ENCODE measurements at places on chromosomes 3 and 15.

- DNase-seq, result no peak
Observed at GRCh38 chr3:143234526-143234925, 115.0 kb downstream of the CHST2 start.

- no peak for DNase-seq
Observed at GRCh38 chr3:117036259-117036799, 326.8 kb downstream of the TUSC7 start.

GRCh38 chr3:99972380-99973104 is 141.8 kb downstream of the FILIP1L start:
- peak; percentile 52 for DNase-seq

- no peak for DNase-seq
Observed at GRCh38 chr3:9732740-9733115, 1.2 kb downstream of the BRPF1 start.

DNA sequence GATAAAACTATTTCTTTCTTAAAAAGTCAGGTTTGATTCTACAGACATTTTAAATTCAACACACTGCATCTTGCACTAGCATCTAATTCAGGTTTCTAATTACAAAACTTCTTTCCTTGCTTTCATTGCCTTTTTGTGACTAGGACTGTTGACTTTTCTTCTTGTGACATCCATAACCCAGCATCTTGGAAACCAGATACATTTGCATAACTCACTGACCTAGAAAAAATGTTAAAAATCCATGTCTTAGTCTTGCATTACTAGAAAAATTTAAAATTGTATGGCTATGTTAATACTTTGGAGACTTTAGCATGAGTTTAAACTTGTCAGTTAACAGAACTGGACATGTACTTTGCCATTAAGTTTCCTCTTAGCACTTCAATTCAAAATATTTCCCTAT is 72.7 kb downstream of the DTWD1 start:
- no peak for DNase-seq

DNA sequence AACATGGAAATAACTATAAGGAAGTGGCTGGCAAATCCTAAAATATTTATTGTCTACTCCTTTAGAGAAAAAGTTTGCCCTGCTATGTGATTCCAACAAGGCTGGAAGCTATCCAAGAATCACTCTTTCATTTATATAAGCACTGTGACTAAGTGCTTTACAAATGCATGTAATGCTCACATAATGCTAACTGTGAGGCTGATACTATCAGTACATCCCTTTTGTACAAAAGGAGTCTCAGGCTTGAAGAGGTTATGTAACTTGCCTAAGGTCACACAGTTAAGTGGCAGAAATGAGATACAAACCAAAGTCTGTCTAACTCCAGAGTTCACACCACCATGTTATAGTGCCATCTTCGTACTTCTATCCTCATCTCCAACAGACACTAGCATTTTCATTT is 17.0 kb downstream of the TOPBP1 start:
- no peak for DNase-seq

- no peak for DNase-seq
Observed at GRCh38 chr15:100889385-100890050, 9.9 kb downstream of the ALDH1A3 start.

- no peak for DNase-seq
Observed at GRCh38 chr15:47475336-47475735, 242.0 kb upstream of the SEMA6D start.

DNA sequence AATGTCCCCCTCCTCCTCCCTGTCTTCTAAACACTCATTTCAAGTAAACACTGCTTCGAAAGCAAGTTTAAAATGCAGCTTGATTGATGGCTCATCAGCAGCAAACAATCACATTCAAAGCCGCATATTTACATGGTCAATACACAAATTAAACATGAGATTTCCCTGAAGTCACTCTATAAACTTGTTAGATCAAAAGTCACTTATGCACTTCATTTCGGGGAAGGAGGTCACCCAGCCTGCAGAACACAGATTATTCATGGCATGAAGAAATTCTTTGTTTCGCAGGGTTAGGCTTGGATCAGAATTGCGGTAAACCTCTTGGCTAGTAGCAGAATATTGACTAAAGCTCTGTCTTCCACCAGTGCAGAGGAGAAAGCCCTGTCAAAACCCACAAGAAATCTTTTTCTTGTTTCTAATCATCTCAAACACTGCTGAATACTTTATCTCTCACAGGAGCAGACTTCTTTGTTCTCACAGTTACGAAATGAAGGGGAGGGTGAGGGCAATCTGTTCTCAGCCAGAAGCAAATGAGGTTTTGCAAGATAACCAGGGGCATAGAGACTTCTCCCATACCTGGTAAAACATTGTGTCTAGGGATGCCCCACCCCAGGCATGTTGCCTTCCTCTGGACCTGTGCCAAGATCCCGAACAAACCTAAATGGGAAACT is 133.3 kb upstream of the CHL1 start:
- peak; percentile 60 for DNase-seq

DNA sequence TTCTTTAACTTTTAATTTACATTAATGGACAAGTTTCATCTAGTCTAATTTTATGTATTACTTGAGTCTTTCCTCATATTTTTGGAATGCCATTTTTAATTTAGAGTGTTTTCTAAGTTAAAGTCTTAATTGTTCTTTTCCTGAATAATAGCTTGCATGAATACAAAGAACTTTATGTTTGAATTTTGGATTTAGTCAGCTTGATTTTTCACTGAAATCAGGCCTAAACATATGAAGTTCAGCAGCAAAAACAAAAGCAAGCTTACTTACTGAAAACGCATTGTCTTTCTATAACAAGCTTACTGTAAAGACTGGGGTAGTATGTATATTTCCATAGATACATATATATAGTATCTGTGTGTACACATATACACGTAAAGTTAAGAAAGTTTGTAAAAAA is 126.0 kb downstream of the ZBTB20 start:
- DNase-seq, result no peak

DNA sequence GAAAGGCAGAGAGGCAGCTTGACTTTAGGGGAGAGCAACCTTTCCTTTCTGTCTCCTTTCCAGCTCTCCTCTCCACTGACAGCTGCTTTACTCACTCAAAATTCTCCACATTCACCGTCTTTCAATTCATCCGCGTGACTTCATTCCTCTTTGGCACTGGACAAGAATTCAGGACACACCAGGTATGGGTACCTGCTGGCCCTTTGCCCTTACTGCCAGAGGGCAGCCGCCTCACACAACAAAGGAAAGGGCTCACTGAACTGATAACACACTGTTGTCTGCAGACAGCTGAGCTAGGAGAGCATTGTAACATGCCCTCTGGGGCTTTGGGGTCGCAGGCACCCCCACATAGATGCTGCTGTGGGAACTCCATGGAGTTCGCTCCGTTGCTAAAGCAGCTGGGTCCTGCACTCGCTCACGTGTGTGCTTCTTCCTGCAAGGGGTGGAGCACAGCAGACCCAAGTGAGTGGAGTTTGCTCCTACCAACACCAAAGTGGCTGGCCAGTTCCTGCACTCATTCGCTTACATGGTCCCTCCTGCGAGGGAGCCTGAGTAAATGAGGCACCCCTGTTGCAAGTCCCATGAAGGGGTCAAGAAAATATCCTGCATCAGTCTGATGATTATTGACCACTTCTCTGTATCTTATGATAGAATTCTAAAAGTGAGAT is 79.0 kb upstream of the SGO1 start:
- no peak for DNase-seq

- DNase-seq, result no peak
Observed at GRCh38 chr3:102066470-102066869, 217.2 kb downstream of the NFKBIZ start.

DNA sequence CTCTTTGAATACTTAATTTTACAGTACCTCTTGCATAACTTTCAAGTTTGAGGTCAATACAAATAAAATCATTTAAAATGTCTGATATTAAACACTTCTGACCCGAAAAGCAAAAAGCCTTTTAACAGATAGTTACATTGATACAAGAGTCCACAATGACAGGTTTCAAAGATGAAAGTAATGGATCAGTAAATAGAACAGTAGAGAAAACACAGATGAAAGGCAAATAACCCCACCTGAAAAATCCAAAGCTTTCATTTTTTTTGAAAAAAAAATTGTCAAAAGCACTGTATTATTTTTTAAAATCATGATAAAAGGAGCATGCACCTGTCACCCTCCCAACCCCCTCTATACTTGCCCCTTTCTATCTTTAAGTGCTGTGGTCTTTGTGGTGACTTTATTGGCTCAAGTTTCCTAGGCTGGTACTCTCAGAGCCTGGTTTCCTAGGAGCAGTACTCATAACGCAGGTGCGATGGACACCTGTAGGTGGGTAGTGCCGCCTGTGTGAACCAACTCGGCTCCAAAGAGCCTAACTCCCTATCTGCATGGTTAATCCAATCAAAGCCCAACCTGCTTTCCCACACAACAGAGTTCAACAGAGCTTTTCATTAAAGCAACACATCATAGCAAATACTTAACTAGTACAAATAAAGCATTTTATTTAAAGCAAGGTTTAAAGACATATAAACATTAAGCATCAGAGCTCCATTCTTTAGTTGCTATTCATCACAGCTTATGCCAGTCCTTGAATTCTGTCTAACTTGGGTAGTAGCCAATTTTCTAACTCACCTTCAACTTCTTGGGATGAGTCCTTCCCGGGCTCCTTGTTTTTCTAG is 32.2 kb downstream of the LIPC start:
- peak; percentile 74 for DNase-seq

- DNase-seq, result no peak
Observed at GRCh38 chr3:4995500-4996053, 16.3 kb downstream of the BHLHE40 start.

DNA sequence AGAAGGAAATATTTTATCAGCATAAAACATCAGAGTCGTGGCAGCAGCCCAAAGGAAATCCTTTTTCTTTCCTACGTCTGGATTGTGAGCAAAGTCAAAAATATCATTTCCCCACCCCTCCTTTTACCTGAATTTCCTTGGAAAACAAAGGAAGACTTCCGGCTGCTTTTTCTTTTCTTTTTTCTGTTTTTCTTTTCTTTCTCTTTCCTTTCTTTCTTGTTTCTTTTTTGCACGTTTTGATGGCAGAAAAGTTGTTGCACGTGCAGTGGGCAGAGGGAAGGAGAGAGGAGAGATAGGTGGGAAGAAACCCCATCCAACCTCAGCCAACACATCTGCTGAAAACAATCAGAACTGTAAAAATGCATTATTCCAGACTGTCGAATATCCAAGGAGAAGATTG is 544 bp upstream of the MYO1E start:
- DNase-seq, result no peak

- no peak for DNase-seq
Observed at GRCh38 chr15:77021803-77022381, 27.0 kb downstream of the PSTPIP1 start.

DNA sequence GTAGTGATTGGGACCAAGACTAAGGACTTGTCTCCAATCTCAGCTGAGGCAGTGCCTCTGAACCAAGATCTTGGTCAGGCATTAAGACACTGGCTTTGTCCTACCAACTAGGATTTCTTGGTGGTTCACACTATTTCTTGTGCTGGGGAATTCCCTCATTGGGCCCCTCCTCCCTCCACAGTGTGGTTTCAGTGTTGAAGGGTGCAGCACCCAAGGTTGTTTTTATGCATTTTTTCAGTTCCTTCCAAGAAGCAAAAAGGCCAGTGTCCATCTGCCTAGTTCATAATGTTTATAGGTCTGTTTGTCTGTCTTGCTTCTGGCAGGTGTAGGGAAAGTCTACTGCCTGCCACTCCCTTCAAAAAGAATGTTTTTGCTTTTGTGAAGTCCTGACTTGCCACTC is 10.6 kb upstream of the ITPKA start:
- no peak for DNase-seq

DNA sequence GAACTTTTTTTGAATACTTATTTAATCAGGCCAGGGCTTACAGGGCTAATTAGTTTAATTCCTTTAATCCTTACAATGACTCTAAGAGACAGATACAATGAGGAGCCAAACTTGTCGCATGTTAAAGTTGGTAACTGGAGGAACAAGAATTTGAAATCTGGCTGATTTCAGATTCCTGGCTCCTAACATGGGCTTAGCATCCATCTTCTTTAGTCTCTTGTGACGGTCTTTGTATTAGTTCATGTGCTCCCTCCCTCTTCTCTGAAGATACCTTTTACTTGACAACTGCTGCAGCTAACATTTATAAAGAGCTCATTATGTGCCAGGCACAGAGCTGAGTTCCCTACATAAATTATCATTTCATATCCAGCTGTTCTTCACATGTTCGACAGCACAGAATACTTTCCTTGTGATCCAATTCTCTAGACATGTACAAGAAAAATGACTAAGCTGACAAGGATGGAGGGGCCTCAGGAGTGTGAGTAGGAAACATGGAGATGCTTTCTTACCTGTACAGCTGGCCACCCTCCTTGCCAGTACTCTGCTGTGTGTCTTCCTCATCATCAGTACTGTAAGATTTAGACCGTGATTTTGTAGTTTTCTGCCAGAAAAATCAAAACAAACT is 206.8 kb upstream of the STRIT1 start:
- DNase-seq, result no peak

DNA sequence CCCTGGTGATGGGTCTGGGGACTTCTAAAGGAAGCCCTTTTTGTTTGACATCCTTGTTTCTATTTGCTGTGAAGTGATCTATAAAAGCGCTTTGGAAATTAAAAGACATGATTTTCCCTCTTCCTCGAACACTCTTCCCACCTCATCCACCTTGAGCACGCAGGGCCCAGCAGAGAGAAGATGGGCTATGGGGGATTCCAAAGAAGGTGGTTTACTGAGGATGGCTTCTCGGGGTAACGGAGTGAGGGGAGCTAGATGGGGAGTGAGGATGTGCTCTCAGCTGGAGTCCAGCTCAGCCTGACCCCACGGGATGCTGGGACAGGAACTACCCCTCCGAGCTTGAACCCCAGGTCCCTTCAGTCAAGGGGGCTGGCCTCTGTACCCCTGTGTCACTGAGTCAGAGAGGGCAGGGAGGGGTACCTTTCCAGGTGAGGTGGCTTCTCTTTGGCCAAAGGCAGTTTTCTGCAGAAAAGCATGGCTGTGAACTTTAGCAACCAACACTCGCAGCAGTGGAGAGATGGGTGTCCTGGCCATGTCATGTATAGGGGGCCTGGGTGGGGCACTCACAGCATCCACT is 180.7 kb upstream of the SMAD3 start:
- no peak for DNase-seq

GRCh38 chr3:41592753-41593510 is 369.0 kb downstream of the ULK4 start:
- no peak for DNase-seq

DNA sequence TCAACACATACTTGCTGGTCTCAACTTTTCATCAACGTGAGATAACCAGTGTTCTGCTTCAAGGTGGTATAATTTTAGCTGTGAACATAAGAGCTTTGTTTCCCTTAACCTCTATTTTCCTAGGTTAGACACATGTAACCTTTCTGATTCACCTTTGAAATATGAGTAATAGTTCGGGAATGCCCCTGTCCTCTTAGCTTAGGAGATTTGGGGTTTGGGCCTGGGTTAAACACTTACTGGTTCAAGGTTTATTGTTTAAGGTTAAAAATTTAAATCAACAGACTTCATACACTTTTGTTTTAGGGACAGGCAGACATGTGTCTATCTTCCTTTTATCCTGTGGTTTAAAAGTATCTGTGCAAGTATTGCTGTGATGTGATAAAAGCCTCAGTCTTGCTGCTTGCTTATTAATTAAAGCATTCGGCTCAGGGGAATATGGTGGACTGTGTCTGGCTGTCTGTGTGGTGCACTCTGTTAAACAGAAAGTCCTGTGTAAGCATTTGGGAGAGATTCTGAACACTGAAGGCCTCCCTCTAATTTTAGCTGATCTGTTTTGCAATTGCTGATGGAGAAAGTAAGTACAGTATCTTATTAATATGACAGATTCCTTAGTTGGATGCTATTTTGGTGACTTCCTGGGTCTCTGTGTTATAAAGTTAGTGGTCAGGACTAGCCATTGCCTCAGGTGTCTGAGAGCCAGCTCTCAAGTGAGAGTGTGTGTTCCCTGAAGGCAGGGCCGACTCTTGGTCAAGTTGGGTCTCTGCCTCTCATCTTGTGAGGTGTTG is 81.8 kb downstream of the USP13 start:
- DNase-seq, result no peak

Measured in NCI-H1417 (cell line).